ENCODE measurements at places on chromosomes 5 and 9.

DNA sequence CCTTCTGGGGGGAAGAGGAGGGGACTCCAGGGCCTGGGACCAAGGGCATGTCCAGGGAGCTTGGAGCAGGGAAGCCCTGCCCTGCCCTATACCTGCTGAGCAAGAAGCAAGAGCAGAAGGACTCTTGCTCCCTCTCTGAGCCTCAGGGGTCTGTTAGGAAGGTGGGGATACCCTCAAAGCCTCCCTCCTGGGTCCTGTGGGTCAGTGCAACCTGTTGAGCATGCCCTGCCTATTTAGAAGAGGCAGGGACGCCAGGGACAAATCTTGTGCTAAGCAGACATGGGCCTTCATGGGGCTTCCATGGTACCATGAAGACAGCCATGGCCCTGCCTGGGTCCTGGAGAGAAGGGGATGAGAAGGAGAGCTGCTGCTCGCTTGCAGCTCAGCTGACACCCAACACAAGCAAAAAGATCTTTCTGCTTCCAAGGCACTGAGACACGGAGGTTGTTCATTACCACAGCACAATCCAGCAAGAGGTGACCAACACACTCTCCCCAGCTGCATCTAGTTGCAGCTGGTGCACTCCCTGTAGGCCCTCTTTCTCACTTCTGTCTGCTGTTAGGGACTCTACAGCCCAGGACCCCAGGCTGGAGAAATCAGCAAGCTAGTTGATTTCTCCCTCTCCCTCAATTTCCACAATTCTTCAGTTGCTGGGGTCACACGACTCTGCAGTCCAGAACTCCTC, 39.3 kb downstream of the C9orf50 start:
- no peak for DNase-seq

DNA sequence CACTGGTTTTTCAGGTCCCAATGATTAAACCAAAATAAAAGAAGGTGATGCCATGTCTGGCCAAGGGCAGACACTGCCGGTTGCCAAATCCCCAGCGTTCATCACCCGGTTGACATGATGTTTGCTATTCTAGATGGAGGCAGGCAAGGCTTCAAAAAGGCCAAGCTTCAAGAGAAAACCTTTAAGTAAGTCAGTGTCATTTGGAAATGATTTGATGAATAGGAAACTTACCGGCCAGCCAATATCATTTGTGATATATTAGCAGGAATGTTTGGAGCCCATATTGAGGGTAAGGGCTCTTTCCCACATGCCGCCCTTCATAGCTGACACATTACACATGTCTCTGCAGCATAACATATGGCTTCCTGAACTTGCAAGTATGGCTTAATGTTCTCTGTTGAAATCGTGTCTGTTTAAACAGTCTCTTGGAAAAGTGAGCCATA, 89.5 kb upstream of the TTC23L start:
- no peak for DNase-seq

DNA sequence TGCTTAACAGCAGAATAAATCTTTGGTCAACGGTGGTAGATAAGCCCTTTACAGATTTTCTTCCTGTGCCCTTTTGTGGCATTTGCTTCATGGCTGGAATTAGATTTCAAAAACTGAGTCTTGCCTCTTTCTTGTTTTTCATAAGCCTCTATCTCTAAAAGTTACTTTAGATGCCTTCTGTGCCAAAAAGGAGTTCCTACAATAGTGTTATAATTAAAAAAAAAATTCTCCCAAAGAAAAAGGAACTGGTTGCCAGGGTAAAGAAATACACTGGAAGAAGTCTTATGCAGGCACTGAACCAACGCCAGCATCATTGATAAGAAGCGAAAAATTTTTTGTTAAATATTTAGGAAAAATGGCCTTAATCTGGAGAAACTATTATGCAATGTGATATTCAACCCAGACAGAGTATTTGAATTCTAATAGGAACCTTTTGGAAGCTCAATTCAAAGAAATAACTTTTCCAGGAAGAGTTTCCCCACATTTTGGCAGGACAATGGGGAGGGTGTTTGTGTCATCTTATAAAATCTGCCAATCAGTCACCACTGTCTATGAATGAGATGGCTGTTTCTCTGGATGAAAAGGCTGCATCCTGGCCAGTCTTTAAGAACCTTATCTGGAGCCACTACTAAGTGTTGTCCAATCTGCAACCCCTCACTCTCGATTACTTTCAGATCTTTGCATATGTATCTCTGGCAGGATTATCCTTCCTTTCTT, 608.1 kb downstream of the PDE4D start:
- no peak for DNase-seq

DNA sequence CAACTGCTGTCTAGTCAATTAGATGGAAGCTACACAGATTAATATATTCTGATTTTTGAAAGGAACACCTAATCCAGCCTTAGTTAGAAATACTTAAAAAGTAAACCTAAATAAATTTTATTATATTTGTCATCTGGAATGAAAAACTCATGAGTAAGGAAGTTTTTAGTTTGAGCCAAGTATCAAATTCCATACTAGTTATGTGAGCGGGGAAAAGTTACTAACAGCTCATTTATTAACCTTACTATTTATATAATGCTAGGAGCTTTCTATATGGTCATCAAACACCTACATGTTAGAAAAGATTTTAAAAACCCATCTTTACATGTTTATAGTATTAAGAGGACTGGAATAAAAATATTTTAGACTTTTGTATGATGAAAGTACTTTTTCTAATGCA, 41.6 kb upstream of the POU5F2 start:
- no peak for DNase-seq

DNA sequence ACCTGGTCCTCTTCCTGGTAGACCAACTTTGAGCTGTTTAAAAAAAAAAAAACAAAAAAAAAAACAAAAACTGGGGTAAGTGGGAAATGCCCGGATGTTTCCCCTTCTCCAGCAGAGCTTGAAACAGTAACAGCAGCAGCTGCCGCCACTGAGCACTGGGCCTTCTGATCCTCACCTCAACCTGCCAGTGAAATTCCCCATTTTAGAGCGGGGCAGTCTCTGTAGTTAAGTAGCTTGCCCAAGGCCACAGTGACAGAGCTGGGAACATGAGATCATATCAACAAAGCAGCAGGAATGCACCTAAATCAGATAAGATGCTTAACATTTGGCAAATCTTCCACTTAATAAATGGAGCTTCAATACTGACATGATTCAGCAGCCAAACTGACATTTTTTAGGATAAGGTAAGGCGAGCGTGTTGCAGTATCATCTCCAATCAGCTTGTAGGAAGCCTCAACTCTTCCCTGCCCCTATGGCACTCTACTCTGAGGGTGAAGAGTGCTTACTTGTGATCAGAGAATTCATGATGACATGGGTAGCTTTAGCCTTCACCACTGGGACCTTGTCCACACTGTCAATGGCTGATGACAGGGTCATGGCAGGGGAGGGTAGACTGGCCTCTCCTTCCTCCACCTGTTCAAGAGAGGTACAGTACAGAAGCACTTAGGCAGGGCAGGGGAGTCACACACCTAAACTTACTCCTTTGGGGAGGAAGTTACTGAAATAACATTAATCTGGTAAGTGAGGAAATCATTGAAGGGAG, 9.3 kb downstream of the KIAA1191 start:
- no peak for DNase-seq

DNA sequence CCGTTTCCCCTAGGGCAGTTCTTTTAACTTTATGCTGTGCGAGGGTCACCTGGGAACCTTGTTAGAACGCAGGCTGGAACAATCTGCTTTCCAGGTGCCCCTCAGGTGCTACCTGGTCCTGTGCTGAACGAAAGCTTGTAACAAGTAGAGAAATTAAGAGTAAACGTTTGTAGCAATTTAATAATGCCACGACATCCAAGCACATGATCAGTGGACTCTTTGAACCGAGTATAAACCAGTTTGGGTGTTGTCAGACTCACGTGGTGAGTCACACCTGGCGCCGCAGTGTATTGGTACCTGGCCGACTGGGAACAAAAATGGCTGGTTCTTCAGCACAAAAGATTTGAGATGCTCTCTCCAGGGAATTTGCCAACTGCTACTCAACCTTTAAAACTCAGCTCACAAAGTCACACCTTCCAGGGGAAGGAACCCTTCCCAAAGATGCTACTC, 926 bp upstream of the MYO10 start:
- DNase-seq = no peak

DNA sequence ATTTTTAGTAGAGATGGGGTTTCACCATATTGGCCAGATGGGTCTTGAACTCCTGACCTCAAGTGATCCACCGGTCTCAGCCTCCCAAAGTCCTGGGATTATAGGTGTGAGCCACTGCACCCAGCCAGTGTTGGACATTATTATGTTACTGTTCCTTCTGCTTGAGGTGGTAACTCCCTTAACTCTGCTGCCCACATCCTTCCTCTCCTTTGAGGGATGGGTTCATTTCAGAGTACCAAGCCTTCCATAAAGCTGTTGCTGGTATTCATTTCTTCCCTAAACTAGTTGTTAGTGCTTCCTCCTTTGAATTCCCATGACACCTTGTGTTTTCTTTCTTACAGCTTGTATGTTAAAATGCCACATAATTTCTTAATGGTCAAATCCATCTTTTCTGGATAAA, 54.0 kb downstream of the CTNNA1 start:
- no peak for DNase-seq

DNA sequence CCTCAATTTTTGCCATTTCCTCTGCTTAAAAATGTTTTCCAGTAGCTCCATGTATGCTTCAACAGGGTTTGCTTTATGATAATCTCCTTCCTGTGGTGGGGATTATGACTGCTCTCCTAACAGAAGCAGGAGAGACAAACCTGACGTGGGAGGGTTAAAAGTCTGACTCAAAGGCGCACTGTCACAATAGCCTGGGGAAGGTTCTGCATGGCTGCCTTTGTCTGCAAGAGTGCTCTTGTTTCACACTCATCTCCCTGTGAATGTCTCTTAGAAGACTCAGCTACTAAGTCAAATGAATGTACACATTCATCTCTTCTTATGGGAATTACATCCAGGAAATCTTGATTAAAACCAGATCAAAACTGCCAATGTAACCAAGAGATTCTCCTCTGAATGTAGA, 90.9 kb upstream of the MTAP start:
- no peak for DNase-seq

DNA sequence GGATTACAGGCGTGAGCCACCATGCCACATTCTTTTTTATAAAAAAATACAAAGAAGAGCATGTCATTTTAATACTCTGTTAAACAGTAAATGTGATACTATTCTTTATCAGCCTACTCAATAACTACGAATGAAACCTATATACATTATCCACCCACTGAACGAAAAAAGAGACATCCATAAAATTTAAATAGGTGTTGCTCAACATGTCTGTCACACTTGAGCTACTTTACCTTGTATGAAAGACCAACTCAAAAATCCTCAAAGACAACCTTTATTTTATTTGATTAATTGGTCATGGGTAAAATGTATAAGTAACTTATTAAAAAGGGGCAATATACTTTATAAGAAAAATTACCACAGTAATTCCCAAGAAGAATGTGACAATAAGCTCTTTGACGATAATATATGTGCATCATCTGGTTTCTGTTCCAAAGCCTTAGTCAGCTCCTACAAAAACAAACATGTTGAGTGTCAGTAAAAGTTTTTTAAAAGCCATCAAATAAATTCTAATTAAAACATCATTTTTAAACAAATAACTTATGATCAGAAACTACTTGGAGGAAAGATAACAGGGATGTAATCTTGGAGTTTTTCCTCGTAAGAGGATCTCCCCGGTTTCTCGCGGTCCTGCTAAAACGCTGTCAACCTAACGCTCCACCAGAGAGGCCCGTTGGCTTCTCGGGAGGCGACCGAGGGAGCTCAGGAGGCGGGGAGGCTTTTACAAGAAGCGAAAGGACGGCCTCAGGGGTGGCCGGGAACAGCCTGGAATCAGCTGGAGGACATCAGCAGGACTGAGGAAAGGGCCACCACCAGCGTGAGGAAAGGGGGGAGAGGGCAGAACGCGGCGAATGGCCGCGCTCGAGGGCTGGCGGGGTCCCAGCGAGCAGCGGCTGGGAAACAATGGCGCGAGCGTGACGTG, 13.5 kb upstream of the ANKRD18B start:
- DNase-seq = peak; percentile 50

DNA sequence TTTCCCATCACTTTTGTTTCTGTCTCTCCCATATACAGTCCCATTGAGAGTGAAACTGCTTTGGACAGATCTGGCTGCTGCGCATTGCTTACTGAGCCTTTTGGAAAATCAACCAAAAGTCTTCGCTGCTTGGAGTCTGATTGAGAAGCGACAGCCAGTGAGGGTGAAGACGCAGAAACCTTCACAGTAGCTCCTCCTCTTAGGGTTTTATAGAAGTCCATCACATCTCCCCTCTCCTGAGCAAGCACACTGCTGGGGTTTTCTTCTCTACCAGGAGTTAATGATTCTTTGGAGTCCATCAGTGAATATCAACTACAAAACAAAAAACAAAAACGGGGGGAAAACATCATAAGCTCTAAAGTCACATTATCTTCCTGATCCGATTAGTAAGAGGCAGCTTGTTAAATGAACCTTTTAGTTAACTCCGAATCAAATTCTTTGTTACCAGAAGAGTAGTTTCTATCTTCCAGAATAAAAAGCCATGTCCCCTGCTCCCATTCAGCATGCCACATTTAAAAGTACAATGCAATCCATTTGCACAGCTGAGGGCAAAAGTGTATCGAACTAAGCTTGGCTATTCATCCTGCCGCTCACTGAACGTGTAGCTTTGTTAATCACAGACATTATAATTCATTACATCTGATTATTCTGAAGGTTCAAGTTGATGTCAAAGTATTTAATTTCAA, 2.8 kb downstream of the NR3C1 start:
- no peak for DNase-seq

DNA sequence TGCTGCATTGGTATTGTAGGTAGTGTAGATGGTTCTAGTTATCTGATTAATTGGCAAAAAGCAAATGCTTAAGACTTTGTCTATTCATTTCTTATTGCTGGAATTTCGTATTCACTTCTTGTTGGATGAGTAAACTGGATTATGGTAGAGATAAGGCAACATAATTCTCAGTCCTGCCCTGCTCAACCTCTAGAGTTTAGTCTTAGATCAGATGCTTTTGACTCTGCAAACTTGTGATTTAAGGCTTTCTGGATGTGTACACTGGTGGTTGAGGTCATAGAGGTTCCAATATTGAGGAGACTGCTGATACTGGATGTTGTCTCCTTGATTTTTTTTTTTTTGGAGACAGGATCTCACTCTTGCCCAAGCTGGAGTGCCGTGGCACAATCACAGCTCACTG, 35.0 kb downstream of the KIF2A start:
- no peak for DNase-seq

DNA sequence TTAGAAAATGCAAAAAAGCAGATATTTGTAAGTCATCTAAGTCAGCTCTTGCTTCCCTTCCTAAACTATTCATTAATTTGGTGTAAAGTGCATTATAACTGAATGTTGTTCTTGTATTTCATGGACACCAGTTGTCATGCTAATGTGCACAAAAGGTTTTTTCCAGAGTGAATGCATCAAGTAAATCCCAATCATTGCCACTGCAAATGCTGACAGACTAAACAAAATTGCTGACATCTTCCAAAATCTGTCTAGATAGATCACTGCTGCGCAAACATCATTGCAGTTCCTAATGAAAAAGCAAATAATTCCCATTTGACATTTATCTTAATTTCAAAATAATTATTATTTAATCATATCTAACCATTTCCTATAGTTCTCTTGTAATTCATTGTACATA, 161.7 kb downstream of the PDE4D start:
- no peak for DNase-seq

GRCh38 chr5:77426670-77427069, 65.4 kb downstream of the WDR41 start:
- no peak for DNase-seq

GRCh38 chr9:71780953-71781352, 12.6 kb upstream of the CEMIP2 start:
- DNase-seq = no peak

GRCh38 chr9:130138171-130138653, 34.0 kb upstream of the NCS1 start:
- no peak for DNase-seq

GRCh38 chr5:159003045-159004030, 96.4 kb downstream of the EBF1 start:
- DNase-seq = no peak

- DNase-seq = no peak
Observed at GRCh38 chr5:87733897-87734296, 321.2 kb upstream of the CCNH start.
